Liver (tissue), 10 donors: ENCODE measurements at places on chromosomes 2 and 18. TPM values are rescaled to one million over a fixed set of nuclear protein-coding genes. Genes with fewer than 3 reads are reported as not detected.

GRCh38 chr2:21715887-21716286, 592.1 kb downstream of the TDRD15 start:
- H3K27ac ChIP-seq, result no peak overlapping the region
- no peak overlapping the region for H3K4me3 ChIP-seq
- DNase-seq, result no peak
- H3K27me3 ChIP-seq, result no peaks in the 10 kb centered on the region
- no peaks in the 10 kb centered on the region for H3K36me3 ChIP-seq
- H3K4me1 ChIP-seq, result no peaks in the 10 kb centered on the region

- no peaks in the 10 kb centered on the region for H3K27me3 ChIP-seq
- H3K36me3 ChIP-seq, result no peaks in the 10 kb centered on the region
- peak overlapping the region; percentile 80 for H3K27ac ChIP-seq
- DNase-seq, result no peak
- peaks cover 50% of the 10 kb centered on the region for H3K4me1 ChIP-seq
- no peak overlapping the region for H3K4me3 ChIP-seq
Measured at GRCh38 chr2:102111823-102112222, 30.7 kb upstream of the IL1R1 start.

GRCh38 chr2:236956641-236957040, 129.0 kb upstream of the COPS8 start:
- H3K4me1 ChIP-seq, result no peaks in the 10 kb centered on the region
- no peak overlapping the region for H3K4me3 ChIP-seq
- DNase-seq, result no peak

GRCh38 chr18:62596145-62597005, 73.5 kb downstream of the ZCCHC2 start:
- H3K4me1 ChIP-seq, result peaks cover 5% of the 10 kb centered on the region
- DNase-seq, result peak; percentile 35
- H3K36me3 ChIP-seq, result no peaks in the 10 kb centered on the region
- H3K4me3 ChIP-seq, result no peak overlapping the region
- no peaks in the 10 kb centered on the region for H3K27me3 ChIP-seq

DNA sequence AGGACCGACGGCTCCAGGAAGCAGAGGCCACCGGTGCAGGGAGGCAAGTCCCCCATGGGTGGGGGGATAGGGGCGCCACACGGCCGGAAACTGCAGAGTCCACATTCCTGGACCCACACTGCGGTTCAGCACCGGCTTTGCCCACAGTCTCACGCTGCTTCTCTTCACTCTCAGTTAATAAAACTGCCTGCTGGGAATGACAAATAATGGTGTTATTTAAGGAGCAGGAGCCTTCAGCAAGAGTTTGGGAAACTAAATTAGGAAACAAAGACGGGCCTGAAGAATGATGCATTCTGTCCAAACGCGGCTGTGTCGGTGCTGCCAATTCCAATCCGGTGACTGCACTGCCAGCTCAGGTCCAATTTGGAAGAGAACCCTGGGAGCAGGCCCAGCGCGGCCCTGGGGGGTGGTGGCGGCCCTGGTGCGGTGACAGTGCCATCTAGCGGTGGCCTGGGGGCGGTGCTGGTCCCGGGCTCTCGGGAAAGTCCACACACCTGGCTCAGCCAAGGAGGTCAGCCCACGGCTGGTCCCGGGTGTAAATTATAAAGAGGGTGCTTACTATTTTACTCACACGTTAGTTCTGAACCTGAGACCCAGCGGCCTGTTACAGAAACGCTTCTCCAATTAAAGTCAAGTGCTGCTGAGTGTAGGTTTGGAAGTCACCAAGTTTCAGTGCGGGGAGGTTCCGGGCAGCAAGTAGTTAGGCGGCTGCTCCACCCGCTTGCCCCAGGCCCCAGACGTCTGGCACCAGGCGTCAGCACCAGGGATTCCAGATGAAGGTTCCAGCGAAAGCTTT, 73.1 kb upstream of the PXDN start:
- H3K27ac ChIP-seq, result peak overlapping the region; percentile 54
- H3K27me3 ChIP-seq, result no peaks in the 10 kb centered on the region
- H3K4me1 ChIP-seq, result no peaks in the 10 kb centered on the region
- DNase-seq, result peak; percentile 69
- no peaks in the 10 kb centered on the region for H3K36me3 ChIP-seq
- no peak overlapping the region for H3K4me3 ChIP-seq

GRCh38 chr2:236584521-236585384, 15.1 kb downstream of the ACKR3 start:
- no peak for DNase-seq
- H3K4me3 ChIP-seq, result no peak overlapping the region
- peaks cover 8% of the 10 kb centered on the region for H3K36me3 ChIP-seq
- H3K27ac ChIP-seq, result no peak overlapping the region
- H3K27me3 ChIP-seq, result no peaks in the 10 kb centered on the region

- no peak overlapping the region for H3K4me3 ChIP-seq
- no peaks in the 10 kb centered on the region for H3K27me3 ChIP-seq
- DNase-seq, result no peak
- H3K36me3 ChIP-seq, result no peaks in the 10 kb centered on the region
- no peak overlapping the region for H3K27ac ChIP-seq
- H3K4me1 ChIP-seq, result no peaks in the 10 kb centered on the region
Measured at GRCh38 chr2:46174345-46175170, 122.6 kb upstream of the EPAS1 start.

Gene KATNAL2
- total RNA-seq, result 0.42 TPM

Gene SULT1C2
- total RNA-seq, result 0.17 TPM

Gene POMC
- 7.8 TPM for total RNA-seq

Gene GPR39
- 2.2 TPM for total RNA-seq

Gene GPR35
- 0.50 TPM for total RNA-seq

Gene B3GNT7
- 1.1 TPM for total RNA-seq

Gene VIL1
- total RNA-seq, result 72.0 TPM

Gene UGT1A8
- 0.17 TPM for total RNA-seq
